ENCODE measurements at places on chromosomes 7 and 10. TPM values are rescaled to one million over a fixed set of nuclear protein-coding genes. Genes with fewer than 3 reads are reported as not detected.

DNA sequence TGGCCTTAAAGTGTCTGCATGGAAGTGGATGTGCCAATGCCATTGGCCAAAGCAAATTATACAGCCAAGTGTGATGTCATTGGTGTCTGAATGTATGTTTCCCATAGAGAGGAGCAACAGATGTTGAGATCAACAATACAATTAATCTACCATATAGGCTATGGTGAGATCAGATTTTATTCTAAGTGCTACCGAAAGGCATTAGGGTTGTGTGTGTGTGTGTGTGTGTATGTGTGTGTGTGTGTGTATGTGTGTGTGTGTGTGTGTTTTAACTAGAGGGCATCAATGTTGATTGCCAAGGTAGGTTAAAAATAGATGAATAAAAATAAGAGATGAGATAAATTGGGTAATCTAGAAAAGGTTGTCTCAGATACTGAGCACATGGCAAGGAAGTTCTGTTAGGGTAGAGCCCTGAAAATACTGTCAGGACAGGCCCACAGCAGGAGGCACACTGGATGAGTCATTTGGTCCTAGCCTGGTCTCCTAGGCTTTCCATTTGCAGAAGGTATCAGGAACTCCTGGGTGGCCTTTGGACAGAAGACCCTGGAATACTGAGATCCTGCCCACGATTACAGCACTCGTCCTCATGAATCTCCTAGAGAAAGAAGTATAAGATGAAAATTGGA, 446.0 kb upstream of the PODXL start:
- no peak for DNase-seq

DNA sequence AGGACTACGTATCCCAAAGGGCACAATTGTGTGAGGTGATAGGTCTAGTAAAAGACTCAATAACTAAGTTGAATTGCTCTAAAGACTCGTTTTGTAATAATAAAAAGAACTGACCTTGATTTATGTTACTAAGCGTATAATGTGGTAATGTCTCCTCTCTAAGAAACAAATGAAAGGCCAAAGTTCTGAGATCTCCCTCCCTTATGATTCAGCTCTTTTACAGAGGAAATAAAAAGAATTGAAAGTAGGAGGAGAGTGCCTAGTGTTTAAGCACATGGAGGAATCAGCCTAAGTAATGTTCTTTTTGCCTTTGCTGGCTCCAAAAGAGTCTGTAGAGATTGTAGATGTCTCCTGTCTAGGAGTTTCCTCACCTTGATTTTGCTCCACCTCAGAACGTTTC, 98.0 kb downstream of the ARL4A start:
- DNase-seq: no peak

TCAF2 gene
- 8.9 TPM for total RNA-seq

GRCh38 chr10:31030260-31030659, 1.4 kb downstream of the ZNF438 start:
- no peak for DNase-seq

DNA sequence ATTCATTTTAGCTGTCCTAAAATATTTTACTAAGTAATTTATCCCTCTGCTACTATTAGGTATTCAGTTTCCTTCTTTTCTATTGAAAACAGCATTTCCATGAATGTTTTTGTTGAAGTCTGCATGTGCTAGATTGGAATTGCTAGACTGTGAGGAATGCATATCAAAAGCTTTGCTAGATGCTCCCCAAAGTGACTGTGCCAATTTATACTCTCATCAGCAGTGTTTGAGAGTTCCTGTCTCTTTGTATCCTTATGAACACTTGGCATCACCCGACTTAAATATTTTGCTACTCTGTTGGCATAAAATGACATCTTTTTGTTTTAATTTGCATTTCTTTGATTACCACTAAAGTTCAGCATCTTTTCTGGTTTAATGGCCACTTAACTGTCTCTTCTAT, 45.0 kb upstream of the PRR15 start:
- no peak for DNase-seq

DNA sequence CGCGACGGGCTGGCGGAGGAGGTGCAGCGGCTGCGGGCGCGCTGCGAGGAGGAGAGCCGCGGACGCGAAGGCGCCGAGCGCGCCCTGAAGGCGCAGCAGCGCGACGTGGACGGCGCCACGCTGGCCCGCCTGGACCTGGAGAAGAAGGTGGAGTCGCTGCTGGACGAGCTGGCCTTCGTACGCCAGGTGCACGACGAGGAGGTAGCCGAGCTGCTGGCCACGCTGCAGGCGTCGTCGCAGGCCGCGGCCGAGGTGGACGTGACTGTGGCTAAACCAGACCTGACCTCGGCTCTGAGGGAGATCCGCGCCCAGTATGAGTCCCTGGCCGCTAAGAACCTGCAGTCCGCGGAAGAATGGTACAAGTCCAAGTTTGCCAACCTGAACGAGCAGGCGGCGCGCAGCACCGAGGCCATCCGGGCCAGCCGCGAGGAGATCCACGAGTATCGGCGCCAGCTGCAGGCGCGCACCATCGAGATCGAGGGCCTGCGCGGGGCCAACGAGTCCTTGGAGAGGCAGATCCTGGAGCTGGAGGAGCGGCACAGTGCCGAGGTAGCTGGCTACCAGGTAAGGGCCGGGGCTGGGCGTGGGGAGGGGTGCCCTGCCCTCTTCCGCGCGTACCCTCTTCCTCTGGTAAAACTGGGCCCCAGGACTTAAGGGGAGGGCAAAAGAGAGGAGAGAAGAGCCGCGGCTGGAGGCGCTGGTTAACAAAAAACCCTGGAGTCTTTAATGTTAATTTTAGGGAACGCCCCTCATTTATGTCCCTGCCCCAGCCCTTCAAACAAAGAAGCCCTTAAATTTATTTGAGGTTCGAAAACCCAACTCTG, 987 bp downstream of the INA start:
- no peak for DNase-seq

- DNase-seq: no peak
These were observed 83.9 kb downstream of the PIP4K2A start for GRCh38 chr10:22630234-22631174.

DNA sequence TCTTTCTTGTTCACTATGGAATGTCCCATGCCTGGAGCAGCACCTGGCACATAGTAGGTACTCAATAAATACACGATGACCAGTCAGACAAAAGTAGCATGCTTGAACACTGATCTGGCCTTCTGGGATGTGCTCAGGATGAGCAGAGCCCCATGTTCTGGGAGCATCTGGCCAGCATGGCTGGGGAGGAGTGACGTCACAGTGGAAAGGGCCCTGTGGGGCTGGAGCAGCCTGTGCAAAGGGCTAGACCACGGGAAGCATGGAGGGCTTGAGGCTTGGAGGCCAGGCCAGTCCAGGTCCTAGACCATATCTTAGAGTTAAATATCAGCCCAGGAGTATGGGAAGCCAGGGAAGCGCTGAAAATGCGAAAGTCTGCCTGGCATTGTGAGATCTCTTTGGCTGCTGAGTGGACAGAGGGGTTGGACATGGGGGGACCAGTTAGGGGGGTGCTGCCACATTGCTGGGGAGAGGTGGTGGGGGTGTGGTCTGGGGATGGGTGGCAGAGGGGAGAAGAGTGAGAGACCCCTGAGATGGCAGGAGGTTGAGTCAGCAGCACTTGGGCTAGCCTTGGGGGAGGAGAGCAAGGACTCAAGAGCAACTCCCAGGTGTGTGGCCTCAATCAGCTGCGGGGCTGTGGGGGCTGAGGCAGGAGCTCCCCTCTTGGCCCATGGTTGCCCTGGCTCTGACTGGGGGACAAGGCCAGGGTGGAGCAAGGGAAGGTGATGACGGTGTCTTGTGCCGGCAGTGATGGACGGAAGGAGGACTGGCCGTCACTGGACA, 34.9 kb downstream of the ZCCHC24 start:
- DNase-seq: no peak

UTF1 gene
- not detected for total RNA-seq

DNA sequence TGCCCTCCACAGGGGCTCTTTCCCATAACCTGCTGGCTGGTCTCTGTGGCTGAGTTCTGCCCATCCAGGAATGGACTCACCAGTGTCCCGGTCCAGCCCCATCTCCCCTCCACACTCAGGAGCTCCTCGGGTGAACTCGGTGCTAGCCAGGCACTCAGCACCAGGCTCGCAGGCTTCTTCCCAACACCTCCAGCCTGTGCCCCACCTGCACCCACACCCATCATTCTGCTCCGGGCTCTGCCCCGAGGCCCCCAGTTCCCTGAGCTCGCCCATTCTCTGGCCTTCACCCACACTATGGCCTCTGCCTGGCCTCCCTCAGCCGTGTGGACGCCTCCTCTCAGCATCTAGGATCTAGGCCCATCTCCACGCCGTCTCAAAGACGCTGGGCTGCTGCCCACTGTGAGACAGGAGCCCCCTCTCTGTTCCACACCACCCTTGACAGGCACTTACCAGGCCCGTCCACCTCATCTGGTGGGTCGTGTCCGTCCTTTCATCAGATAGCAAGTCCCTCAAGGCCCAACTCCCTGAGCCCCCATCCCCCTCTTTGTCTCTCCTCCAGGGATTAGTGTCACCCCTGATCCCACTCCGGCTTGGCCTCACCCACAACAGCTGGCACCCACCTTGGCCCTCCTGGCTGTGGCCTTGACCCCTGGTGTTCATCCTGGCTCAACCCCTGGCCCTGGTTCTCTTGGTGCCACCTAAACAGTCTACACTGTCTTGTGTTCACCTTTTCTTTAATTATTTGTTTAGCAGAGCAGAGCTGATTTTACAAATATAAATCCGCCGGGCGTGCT, 76.0 kb upstream of the FAM20C start:
- DNase-seq: no peak

IFIT1 gene
- total RNA-seq: 14.4 TPM

SUFU gene
- total RNA-seq: 18.3 TPM

DNA sequence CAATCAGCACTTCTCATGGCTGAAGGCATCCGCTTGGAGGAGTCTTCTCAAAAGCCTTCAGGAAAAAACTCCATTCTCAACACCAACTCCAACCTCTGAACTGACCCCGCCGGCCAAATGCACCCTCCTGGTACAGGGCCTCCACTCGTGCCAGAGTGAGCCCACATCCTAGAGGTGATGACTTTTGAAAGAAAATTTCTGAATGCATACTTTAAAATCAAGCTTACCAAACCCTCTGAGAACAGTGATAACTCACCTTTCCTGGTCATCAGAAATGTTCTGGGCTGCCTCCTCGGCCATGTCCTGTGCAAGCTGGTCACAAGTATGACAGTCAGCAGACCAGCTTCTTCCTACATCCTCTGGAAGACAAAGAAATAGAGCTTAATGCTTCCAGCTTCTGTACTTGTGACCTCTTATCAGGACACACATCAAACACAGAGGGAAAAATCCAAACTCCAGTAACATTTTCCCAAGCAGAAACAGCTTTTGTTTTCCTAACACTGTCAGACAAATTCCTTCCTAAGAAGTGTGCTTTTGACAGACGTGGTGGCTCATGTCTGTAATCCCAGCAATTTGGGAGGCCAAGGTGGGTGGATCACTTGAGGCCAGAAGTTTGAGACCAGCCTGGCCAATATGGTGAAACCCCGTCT, at the start of gene PKD1L1:
TSS of gene PKD1L1 (minus strand) at position 326 of the 650 bp plus-strand sequence. CDS start at position 300, 26 bp downstream.
- no peak for DNase-seq

- DNase-seq: no peak
These were observed 33.2 kb upstream of the SMNDC1 start for GRCh38 chr10:110337906-110338305.

GRCh38 chr10:49362596-49363260, 33.2 kb downstream of the DRGX start:
- DNase-seq: peak; percentile 61

KAZALD1 gene
- total RNA-seq: 3.8 TPM

DNA sequence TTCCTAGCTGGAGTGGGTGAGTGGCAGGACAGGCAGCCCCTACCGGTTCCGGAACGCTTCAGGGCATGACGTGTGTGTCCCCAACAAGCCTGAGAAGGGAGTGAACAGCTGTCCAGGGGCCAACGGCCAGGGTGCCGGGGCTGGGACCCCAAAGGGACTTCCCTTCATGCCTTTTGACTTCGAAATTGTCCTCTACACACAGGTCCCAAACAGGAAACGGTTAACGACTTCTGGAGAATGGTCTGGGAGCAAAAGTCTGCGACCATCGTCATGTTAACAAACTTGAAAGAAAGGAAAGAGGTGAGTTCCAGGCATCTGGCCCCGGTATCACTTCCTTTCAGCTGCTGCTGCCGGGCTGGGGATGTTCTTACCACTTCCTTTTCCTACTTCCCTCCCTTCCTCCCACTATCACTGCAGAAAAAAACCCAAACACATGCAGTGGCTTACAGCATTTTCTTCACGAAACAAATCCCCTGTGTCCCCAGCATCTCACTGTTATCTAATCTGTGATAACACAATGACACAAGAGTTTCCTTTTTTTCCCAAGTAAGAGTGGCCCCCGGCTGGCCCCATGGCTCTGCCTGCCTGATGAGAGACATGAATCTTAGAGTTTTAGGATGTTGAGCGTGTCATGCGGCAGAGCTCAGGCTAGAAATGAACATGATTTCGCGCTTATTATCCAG, 63.2 kb downstream of the MKI67 start:
- DNase-seq: no peak

GRCh38 chr10:127458829-127459228, 90.3 kb upstream of the NPS start:
- no peak for DNase-seq

DNA sequence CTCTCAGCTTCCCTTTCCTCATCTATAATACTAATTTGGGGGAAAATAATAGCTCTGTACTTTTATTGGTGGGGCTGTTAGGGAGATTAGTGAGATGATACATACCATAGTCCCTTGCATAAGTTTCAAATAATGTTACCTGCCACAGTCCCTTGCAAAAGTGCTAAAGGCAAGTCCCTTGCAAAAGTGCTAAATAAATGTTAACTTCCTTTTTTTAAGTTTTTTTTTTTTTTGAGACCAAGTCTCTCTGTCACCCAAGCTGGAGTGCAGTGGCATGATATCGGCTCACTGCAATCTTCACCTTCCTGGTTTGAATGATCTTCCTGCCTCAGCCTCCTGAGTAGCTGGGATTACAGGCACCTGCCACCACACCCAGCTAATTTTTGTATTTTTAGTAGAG, 43.4 kb upstream of the SRGN start:
- DNase-seq: no peak

DNA sequence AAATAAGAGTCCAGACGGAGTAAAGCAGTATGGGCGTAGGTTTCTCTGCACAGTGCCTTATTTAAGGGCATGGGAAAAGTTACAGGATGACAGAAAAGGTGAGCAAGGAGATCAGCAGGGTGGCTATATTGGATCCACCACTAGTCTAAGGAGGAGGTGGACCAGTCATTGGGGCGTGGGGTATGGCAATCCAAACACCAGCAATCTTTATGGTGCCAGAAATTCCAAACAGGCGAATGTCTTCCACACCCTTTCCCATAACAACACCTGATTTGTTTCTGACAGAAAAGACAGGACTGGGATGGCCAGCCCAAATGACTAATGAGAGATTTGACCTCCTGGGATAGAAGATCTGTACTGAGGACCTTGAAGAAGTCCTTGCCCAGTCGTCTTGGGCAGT, 181.8 kb upstream of the MBL2 start:
- no peak for DNase-seq

- DNase-seq: no peak
These were observed 19.1 kb downstream of the SFMBT2 start for GRCh38 chr10:7391748-7392147.
